ENCODE measurements at places on chromosomes 2 and 18.

DNA sequence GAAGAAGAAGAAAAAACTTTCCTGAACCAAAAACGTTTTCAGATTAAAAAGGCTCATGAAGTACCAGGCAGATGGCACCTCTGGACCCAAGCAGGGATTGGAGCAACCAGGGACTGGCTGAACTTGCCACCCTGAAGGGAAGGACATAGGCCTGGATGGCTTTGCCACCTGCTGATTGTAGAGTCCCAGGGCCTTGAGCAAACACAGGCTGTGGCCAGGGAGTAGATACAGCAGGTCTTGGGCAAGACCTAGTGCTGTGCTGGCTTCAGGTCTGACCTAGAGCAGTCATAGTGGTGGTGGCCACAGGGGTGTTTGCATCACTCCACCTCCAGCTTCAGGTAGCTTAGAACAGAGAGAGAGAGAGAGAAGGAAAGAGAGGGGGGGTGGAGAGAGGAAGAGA is 231.5 kb upstream of the FBXO11 start:
- DNase-seq, result no peak

GRCh38 chr2:174342686-174343342 is 8.1 kb downstream of the SP9 start:
- DNase-seq, result no peak

GRCh38 chr2:85611217-85611704 is 605 bp downstream of the C2orf68 start:
- no peak for DNase-seq

DNA sequence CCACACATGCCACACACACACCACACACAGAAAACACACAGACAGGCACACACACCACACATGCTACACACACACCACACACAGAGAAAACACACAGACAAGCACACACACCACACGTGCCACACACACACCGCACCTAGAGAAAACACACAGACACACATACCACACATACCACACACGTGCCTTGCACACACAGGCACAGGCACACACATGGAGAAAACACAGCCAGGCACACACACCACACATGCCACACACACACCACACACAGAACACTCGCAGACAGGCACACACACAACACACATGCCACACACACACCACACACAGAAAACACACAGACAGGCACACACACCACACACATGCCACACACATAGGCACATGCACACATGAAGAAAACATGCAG is 242.1 kb upstream of the MYT1L start:
- DNase-seq, result no peak

- no peak for DNase-seq
Measured at GRCh38 chr2:43251171-43251731, 24.8 kb upstream of the ZFP36L2 start.

GRCh38 chr18:65214456-65214855 is 536.4 kb upstream of the CDH7 start:
- no peak for DNase-seq

DNA sequence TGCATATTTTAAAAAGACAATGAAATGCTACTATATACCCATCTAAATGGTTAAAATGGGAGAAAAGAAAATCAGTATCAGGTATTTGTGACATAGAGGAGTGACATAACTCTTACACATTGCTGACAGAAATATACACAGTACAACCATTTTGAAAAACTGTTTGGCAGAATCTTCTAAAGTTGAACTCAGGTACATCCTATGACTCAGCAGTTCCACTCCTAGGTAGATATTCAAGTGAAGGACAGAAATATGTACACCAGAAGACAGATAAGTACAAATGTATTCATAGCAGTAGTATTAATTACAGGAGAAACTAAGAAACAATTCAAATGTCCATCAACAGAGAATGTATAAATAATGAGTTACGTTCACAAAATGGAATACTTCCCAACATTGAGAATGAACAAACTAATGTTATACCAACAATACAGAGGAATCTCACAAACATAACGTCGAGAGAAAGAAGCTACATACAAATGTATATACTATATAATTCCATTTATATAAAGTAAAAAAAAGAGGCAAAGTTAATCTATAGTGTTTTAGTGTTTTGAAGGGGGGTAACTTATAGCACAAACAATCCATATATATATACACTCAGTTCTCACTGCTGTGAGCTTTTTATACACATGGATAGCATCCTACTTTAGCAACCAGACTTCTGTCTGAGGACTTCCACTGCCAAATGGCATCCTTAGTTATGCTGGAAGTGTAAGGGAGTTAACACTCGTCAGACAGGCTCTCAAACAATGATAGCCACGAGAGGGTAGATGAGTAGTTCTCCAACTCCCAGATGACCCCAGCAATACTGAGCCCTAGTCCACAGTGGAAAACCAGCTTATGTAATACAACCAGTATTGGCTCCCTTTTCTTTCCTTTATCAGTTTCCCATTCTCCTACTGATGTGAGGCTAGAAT is 172.5 kb downstream of the NBAS start:
- no peak for DNase-seq

DNA sequence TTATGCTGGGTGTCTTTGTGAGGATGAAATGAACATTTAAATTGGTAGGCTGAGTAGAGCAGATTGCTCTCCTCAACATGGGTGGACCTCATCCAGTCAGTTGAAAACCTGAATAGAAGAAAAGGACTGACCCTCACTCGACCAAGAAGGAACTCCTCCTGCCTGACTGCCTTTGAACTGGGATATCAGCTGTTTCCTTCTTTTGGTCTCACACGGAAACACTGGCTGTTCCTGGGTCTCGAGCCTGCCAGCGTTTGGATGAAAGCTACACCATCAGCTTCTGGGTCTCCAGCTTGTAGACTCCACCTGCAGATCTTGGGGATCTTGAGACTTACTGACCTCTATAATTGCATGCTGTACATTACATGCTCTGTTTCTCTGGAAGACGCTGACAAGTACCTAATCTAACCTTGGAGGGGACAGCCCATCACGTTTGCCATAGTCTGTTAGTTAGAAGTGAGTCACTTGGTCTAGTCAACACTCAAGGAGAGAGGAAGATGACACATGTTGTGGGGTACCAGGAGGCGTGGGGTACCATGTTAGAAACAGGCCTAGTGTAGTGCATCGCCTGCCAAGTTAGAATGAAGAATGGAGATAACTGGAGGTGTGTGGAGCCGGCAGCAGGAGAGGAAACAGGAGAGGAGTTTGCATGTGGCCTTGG is 267.0 kb downstream of the MREG start:
- DNase-seq, result no peak

- no peak for DNase-seq
Measured at GRCh38 chr2:49943944-49944778, 789.8 kb upstream of the FSHR start.

DNA sequence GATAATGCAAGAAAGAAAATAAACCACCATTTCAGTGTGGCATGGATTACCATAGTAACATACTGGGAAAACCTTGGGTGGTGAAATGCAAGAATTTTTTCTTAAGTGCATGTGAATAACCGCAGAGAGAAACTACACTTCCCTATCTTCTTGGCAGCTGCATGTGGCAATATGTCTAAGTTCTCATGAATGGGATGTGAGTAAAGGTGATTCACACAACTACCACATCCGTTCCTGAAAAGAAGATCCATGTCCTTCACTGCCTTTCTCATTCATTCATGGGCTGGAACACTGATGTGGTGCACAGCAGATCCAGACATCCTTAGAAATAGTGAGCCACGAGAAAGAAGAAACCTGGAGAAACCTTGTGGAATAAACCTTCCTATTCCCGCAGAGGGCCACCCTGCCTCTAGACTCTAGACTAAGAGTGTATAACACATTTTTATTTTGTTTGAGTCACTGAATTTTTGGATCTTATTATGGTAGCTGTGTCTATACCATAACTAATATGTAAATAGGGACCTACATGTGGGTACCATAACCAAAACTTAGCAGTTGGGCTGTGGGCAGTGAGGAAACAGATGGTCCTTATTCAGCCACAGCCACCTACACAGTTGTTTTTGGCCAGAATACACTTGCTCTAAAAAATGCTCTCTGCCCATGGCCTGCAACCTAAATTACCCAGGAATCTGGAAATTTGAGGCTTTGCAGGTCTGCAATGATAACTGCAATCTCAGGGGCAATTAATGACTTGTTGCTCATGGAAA is 573.3 kb downstream of the LRP1B start:
- DNase-seq, result no peak

- DNase-seq, result no peak
Measured at GRCh38 chr2:105315314-105315713, 14.2 kb downstream of the TGFBRAP1 start.

GRCh38 chr2:97743913-97744312 is 30.5 kb downstream of the ZAP70 start:
- no peak for DNase-seq

DNA sequence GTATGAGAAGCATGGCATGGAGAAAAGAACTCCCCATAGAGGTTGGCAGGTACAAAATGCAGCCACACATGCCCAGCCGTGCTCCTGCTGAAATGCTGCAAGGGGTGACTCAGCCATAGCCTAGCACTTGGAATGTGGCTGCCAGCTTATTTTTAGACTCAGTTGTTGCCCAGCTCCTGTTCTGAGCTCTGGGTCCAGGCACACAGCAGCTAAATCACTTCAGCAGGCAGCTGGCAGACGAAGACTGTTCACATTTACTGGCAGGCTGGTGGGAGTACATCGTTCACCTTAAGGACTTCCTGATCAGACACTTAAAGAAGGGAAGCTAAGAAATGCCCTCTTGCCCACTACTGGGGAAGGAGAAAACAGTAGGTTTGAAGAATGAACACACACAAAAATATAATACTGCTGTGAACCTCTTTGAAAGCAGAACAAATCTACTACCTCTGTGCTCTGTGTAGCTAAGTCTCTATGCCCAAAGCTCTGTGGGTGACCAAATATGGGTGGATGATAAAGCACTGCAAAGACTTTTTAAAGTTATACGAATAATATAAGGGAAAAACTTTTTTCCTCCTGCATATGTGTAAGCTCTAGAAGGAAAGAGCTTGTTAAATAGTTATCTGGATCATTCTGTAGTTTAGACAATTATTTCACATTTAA is 146.1 kb downstream of the LNPK start:
- DNase-seq, result no peak

DNA sequence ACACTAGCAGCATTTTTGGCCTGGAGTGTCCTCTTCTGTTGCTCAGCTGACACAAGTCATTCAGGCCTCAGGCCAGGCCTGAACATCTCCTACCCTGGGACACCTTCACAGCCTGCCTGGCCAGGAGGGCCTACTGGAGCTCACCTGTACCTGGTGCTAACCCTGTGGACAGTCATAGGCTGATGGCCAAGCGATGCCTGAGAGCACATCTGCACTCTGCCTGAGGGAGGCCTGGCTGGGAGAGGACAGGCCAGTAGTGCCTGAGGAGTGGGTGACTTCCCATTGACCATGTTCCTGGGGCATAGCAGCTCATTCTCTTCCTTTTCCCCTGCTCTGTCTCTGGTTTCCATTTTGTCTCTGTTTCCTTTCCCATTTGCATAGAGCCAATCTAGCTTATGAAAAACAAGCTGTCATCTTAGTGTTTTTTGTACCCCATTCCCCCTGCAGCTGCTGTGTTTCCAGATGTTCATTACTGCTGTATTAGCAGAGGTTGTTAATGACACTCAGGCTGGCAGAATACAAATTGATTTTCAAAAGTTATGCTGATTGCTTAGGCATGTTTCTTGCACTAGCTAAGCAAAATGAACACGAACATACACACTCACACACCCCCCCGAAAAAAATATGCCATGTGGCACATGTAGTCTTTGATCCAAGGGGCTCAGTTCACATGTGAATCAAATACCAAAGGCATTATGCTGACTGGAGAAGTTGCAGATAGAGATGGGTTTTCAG is 149.7 kb upstream of the HS6ST1 start:
- no peak for DNase-seq

- DNase-seq, result no peak
Measured at GRCh38 chr2:20111311-20112131, 60.1 kb upstream of the LAPTM4A start.

DNA sequence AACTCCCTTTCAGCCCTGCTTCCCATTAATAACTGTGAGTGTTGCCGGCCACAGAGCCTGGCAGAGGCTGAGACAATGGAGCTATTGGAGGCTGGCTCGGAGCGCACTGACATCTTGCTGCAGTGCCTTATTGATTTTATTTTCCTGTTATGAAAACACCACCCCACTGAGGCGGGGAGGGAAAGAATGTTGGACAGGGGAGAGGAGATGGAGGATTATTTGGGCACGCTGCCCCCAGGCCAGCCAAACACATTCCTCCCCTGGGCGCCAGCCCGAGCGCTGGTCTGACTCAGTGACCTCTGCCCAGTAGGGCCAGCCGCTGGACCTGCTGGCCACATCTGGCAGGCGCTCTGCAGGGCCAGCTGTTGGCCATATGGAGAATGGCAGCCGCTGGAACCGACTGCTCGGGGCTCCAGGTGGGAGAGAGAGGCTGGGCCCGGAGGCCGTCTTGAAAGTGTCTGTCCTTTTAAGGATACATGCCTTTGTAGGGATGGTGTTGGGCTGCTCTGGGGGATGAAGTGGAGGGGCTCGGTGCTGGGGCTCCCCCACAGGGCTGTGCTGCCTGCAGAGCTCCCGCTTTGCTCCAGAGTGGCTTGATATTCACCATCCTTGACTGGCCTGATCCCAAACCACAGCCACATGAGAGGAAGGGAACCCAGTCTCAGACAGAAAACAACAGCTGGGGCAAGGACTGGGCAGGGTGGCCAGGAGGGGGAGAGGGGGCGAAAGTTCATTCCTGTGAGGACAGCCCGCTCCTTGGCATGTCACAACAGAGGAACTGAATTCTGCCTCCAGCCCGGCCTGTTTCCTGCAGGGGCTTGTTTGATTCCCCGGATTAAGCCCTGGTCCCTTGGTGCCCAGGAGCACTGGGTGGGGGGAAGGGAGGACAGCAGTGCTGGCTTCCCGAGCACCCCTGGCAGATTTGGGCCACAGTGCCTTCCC is 179.0 kb downstream of the KLHL29 start:
- peak; percentile 55 for DNase-seq

DNA sequence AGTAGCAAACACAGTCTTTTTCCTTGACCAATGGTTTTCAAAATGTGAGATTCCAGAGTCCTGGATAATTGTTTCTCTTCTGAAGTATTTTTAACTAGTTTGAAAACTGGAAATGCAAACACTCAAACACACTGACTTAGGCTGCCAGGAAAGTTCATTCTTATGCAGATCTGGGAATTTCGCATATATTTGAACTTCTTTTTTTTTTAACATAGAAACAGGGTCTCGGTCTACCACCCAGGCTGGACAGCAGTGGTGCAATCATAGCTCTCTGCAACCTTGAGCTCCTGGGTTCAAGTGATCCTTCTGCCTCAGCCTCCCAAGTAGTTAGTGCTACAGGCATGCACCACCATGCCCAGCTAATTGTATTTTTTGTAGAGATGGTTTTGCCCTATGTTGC is 79.6 kb downstream of the DYM start:
- no peak for DNase-seq

Data from NCI-H146 (cell line).